ENCODE measurements at places on chromosomes 6 and 20.

GRCh38 chr6:32858194-32858593, 4.2 kb downstream of the PSMB9 start:
- no peak for DNase-seq

GRCh38 chr20:45329497-45330319, 18.5 kb downstream of the SDC4 start:
- DNase-seq: no peak

GRCh38 chr20:44288252-44288651, 22.8 kb downstream of the FITM2 start:
- no peak for DNase-seq

DNA sequence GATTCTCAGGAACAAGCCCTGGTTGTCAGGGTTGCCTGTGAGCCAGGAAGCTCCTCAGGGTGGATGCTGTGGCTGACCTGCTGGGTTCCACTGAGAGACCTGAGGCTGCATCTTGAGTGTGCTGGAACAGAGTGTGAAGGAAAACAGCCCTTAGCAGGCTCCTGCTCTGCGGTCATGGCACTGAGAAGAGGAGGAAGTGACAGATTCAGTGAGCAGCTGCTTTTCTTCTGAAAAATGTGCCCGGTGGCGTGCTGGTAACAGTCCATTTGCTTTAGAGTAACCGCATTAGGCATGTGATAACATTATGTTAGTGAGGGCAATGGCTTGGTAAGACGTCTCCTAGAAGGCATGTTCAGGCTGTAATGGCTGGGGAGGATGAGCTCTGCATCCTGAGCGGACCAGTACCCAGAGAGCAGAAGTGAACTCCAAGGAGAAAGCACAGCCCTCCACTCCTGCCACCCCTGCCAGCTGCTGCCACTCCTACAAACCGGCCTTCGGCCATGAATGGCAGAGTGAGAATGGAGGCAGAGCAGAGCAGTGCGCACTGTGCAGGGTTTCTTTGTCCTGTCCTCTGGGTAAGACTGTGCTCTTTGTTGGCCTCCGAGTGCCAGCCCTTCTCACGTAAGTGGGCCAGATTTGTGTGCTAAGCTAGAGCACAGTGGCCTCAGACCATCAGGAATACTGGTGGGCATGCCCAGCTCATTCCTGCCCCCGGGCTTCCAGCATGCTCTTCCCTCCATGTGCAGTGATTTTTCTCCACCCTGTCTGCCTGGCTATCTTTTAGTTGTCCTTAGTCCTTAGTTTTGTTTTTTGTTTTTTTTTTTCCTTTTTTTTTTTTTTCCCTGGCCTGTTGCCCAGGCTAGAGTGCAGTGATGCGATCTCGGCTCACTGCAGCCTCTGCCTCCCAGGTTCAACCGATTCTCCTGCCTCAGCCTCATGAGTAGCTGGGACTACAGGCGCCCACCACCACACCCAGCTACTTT, 98.1 kb upstream of the VSTM2L start:
- DNase-seq: no peak

- no peak for DNase-seq
Observed at GRCh38 chr6:97097068-97098047, 172.8 kb downstream of the KLHL32 start.

- no peak for DNase-seq
Observed at GRCh38 chr6:51541847-51542246, 545.6 kb downstream of the PKHD1 start.

- no peak for DNase-seq
Observed at GRCh38 chr6:167786853-167787675, 39.6 kb upstream of the AFDN start.

DNA sequence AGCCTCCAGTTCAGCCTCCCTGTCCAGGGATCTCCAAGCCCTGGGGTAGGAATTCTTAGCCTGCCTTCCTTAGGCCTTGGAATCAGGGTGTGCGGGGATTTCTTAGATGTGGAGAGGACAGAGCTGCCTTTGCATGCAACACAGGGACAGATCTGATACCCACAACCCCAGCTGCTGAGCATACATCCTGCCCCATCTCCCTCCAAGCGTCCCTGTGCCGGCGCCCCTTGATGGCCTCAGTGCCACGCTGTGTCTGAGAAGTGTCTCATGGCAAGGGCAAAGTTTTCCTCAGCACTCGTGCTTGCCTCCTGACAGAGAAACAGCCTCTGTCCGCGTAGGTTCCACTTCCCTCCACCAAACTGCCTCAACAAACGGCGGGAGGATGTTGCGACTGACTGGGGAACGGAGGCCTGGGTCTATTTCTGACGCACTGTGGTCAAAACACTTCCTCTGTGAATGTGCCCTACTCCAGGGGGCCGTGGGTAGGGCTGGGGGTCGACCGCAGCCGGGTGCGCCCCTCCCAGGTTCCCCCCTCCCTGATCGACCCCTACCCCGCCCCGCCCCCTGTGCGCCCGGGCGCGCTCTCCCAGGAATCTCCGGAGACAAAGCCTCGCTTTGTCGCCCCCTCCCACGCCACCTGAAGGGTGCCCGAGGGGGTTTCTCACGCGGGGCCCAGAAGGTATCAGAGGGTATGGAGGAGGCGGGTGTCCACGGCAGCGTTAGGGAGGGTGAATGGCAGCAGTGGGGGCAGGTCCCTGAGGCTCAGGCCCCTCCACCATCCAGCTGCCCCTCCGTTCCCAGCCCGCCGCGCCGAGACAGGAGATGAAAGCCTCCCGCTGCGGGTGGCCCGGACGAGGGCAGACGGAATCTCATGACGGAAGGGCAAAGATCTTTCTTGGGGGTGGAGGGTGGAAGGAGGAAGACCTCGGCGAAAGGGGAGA, 806 bp downstream of the MICAL1 start:
- peak; percentile 84 for DNase-seq

GRCh38 chr6:116049321-116049720, 11.4 kb downstream of the FRK start:
- no peak for DNase-seq

GRCh38 chr6:158018041-158018771, 36.5 kb downstream of the SYNJ2 start:
- no peak for DNase-seq

DNA sequence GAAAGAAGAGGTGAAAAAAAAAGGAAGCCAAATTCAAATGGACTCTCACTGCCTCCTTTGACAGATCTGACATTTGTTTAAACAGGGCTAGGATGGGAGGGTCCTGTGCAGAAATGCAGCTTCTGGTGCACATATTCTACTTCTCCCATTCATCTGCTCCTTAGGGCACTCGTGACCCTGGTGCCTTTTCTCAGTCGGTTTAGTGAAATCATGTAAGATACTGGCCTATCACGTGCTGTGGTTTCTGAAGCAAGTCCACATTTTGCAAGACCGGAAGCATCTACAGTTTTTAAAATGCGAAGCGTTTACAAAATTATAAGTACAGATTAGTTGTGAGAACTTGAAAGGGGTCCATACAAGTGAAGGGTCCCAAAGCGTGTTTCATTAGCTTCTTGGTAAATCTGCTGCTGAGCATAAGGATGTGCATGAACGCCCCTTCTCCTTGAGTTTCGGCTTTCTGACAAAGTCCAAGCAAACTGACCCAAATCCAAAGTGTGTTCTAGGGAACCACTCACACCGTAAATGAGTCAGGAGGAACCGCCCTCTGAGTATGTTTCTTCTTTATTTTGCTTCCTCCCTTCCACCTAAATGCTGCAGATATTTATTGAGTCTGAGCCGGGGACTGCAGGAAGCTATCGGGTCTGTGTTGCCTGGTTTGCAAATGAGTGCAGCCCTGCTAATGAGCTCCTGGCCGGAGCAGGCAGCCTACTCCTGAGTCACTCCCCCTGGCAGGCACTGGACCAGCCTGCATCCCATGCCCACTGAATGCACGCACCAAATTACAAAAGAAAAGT, 323.8 kb upstream of the JARID2 start:
- DNase-seq: no peak

DNA sequence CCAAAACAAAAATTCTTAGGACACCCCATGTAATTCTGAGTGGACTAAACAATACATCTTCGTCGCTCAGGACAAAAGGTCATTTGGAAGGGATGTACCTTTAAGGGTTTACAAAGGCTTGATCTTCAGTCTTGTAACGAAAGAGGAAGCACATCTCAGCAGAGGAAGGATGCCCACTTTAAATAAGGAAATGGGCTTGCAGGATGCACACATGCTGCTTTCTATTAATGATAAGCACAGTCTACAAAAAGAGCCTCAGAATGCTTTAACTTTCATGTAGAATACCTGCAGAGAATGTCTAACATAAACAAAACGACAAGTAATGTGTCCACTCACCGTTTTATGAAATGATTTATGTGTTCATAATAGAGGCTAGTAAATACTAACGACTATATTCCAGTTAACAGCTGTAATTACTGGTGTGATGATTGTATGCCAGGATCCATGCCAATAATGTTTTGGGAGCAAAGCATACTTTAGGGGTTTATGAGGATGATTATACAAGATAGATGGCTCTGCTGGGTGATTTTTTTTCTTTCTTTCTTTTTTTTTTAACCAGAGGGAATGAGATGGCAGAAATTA, 216.9 kb downstream of the GMDS start:
- no peak for DNase-seq

DNA sequence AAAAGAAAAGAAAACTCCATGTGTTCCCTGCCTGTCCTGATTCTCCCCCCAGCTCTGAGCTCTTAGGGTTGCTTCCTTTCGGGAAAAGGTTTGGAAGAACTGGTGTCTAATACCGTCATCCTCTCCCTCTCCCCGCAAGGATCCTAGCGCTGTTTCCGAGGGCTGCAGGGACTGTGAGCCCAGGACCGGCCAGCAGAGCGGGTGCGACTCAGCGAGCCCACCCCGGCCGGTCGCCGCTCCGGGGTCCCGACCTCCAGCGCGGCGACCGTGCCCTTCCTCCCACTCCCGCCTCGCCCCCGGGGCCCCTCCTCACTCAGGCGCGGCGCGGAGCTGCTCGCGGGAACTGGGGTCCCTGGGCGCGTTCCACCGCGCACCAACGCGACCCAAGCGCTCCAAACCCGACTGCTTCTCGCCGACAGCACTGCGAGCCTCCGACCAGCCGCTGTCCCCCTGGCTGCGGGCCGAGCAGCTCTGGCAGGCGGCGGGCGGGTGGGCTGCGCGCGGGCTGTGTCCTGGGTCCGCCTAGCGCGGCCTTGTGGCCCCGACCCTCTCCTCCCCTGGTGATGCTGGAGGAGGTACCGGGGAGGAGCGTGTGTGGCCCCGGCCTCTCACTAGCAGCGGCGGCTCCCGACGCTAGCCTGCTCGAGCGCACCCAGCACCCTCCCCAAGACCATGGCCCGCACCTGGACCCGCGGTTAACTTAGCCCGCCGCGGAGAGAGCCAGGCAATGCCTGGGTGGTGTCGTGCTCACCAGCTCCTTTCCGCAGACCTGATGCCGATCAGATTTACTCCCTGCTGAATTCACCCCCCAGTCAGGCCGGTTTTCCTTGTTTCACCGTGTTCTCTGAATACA, at the start of gene PLA2G7:
Gene PLA2G7, minus strand, starts transcription at position 509 of the 853 bp plus-strand sequence. CDS start 12,484 bp downstream, outside the sequence.
- no peak for DNase-seq

GRCh38 chr20:60700728-60701127, 551.3 kb upstream of the CDH4 start:
- no peak for DNase-seq

DNA sequence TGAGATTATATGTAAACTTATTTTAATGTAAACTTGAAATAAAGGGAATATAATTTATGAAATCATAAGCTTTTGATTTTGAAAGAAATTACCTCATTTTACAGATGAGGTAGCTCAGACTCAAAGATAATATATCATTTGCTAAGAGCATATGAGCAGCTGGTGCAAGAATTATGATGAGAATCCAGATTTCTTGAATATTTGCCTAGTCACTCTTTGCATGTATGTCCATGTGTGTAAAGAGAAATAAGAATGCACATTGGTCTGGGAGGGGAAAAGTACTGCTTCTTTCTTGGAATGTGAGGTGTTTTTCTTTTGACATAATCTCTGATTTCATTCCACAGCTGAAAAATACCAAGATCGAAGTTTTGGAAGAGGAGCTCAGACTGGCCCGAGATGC, 11.1 kb upstream of the SNRNP48 start:
- DNase-seq: no peak

- no peak for DNase-seq
Observed at GRCh38 chr20:24779131-24779530, 169.9 kb upstream of the CST7 start.

- DNase-seq: no peak
Observed at GRCh38 chr6:28732052-28732451, 191.7 kb downstream of the TRIM27 start.

GRCh38 chr20:44279228-44279627, 31.8 kb downstream of the FITM2 start:
- DNase-seq: no peak

DNA sequence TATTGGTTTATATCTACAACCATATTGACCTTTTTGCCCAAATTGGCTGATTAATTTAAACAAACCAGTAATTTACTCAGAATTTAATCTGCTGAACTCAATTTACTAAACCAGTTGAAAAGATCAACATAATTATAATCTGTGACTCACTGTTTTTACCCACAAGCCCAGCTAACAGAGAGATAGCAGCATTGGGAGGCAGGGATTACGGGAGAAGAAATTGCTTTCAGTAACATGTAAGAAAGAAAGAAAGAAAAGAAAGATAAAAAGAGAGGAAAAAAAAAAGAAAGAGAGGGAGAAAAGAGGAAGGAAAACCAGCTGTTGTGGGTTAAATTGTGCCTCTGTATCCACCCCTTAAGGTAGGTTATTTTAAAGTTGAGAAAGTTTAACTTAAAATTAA, 13.3 kb upstream of the RHAG start:
- DNase-seq: no peak

GRCh38 chr20:8535403-8536261, 403.6 kb downstream of the PLCB1 start:
- no peak for DNase-seq

DNA sequence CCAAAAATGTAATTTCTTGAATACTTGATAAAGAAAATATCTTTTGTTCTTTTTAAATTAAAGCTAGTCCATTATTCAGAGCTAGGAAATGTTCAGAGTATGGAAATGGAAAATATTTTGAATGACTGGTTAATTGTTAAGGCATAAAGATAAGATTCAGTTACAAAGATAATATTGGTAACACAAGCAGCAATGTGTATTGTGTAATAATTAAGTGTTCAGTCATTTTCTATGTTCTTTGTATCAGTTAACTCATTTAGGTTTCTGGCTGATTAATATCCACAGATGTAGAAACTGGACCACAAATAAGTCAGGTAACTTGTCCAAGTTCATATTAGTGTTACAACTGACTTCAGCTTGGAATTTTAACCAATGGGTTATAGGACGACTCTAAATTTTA, 442.2 kb upstream of the MANEA start:
- DNase-seq: no peak

- DNase-seq: no peak
Observed at GRCh38 chr20:9172851-9173250, 104.0 kb downstream of the PLCB4 start.

GRCh38 chr20:46206025-46206424, 87.9 kb downstream of the CD40 start:
- DNase-seq: no peak

GRCh38 chr6:15913573-15913972, 215.3 kb upstream of the MYLIP start:
- DNase-seq: no peak

- no peak for DNase-seq
Observed at GRCh38 chr6:37435816-37436215, 2.8 kb downstream of the CMTR1 start.

DNA sequence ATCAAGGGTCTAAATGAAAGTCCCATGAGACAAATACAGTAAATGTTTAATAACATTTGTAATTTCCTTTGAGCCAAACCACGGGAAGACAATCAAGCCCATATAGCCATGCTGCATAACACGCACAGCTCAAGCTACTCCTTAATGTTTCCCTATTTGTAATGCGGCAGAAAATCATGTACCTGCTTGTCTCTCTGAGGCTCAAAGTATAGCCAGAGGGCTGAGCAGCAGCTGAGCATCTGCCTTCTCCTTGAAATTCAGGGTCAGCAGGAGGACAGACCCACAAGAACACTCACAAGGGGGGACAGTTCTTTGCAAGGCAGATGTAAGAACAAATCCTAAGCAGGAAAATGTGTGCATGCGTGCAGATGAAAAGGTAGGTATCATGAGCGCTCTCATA, 45.8 kb upstream of the JARID2 start:
- DNase-seq: no peak

All from naive thymus-derived CD4-positive, alpha-beta T cell (primary cell).